ENCODE measurements at places on chromosomes 2 and 18. TPM values are rescaled to one million over a fixed set of nuclear protein-coding genes. Genes with fewer than 3 reads are reported as not detected.

Gene MAPRE3
- polyA plus RNA-seq: 26.7 TPM

Gene NHEJ1
- polyA plus RNA-seq: 8.1 TPM

Gene BCS1L
- polyA plus RNA-seq: 111 TPM

Gene ANO7
- 2.9 TPM for polyA plus RNA-seq

Gene IL1F10
- polyA plus RNA-seq: not detected

Gene CABYR
- polyA plus RNA-seq: 3.4 TPM

Gene CTAGE1
- not detected for polyA plus RNA-seq

GRCh38 chr2:130829015-130829414, 7.7 kb upstream of the ARHGEF4 start:
- no peaks in the 10 kb centered on the region for H3K36me3 ChIP-seq
- no peak overlapping the region for H3K27ac ChIP-seq
- no peaks in the 10 kb centered on the region for H3K27me3 ChIP-seq
- H3K4me1 ChIP-seq: no peaks in the 10 kb centered on the region
- no peak overlapping the region for H3K4me3 ChIP-seq

DNA sequence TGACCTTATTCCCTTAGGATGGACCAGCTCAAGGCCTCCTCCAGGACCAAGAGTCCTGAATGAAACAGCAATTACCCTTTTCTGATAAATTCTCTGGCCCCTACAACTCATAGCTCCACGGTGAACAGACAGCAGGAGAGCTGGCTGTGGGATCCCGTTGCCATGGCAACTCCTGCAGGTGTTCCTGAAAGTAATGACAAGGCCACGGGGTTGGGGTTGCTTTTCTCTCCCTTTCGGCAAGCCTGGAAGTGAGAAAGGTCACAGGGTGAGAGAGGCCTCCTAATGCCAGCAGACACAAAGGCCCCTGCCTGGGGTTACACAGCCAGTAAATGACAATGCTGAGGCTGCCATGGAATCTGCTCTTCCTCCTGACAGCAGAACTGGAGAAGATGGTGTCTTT, 403.0 kb downstream of the NBAS start:
- H3K4me1 ChIP-seq: no peaks in the 10 kb centered on the region
- H3K36me3 ChIP-seq: no peaks in the 10 kb centered on the region
- H3K4me3 ChIP-seq: no peak overlapping the region
- no peak overlapping the region for H3K27ac ChIP-seq
- H3K27me3 ChIP-seq: no peaks in the 10 kb centered on the region

DNA sequence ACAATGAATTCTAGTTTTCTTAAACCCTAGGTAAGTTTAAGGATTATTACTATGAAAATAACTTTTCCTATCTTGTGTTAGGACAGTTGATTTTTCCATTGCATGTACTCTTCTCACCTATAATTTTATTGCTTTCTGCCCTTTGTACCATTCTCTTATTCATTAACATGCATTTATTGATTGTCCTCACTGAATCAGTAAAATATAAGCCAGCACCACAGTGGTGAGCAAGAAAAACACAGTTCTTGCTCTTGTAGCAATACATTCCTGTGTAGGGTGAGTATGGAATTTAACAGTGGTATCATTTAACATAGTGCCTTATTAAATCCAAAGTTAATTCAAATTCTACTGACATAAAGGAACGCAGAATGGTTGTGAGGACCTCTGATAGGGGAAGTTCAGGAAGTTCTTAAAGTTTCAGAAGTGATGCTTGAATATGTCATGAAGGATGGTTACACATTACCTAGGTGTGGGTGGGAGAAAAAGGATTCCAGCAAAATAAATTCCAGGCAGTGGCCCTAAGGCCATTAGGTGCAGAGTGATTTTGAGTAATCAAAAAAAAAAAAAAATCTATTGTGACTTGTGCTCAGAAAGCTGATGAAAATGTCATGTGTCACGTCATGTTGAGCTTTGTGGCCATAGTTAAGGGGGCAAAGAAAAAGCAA, 104.7 kb upstream of the DSEL start:
- H3K36me3 ChIP-seq: no peaks in the 10 kb centered on the region
- no peak for DNase-seq

DNA sequence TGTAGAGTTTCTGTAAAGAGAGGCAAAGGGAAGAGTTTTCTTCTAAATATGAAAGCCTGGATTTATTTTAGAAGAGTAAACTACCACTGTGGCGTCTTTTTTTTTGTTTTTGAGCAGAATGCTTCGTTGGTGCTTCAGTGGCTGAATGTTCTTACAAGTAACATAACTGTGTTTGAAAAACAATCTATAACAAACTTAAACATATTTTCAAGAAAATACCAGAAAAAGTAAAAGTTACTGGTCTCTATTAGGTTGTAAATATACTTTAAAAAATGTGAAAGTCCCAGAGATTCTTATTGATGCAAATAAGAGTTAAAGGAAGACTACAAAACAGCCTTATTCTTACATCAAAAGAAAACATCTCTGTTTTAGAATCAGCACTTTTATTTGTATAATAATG, 76.2 kb downstream of the NEB start:
- H3K36me3 ChIP-seq: no peaks in the 10 kb centered on the region
- H3K4me1 ChIP-seq: no peaks in the 10 kb centered on the region
- H3K4me3 ChIP-seq: no peak overlapping the region
- no peak overlapping the region for H3K27ac ChIP-seq
- H3K27me3 ChIP-seq: no peaks in the 10 kb centered on the region
- no peak for DNase-seq

- no peak overlapping the region for H3K27ac ChIP-seq
- no peaks in the 10 kb centered on the region for H3K36me3 ChIP-seq
- no peaks in the 10 kb centered on the region for H3K27me3 ChIP-seq
- no peak overlapping the region for H3K4me3 ChIP-seq
- no peak for DNase-seq
- H3K4me1 ChIP-seq: no peaks in the 10 kb centered on the region
Measured at GRCh38 chr2:42868874-42869273, 76.5 kb upstream of the HAAO start.

DNA sequence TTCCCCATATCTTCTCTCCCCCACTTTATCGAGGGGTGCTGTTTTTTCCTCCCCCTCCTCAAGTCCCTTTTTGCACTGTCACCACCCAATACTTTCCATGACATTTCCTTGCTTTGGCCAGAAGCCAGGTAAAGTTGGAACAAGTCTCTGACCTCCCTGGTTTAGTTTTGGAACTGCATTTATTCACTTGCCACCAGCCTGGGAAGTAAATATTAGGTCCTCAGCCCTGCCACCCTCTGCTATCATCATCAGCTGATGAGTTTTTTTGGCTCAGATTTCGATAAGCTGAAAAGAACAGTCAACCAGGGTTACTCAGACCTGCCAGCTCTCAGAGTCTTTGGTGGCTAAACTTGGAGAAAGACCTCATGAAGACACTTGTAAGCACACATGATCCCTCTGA, 47.0 kb downstream of the DHRS9 start:
- H3K27ac ChIP-seq: no peak overlapping the region
- no peaks in the 10 kb centered on the region for H3K4me1 ChIP-seq
- no peaks in the 10 kb centered on the region for H3K36me3 ChIP-seq
- no peak for DNase-seq

DNA sequence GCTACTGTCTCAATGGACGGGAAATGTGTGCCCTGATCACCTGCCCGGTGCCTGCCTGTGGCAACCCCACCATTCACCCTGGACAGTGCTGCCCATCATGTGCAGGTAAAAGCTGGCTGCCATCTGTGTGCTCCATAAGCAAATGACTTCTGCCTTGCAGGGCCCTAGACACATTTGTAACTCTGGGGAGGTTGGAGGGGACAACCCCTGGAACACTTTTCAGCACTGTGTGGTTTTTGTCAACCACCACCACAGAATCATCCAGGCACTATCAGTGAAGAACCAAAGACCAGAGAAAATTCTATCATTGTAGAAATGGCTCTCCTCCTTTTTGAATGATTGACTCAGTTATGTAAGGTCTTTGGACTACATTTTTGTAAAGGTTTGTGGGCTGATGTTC, 84.3 kb downstream of the FEZ2 start:
- H3K4me3 ChIP-seq: no peak overlapping the region
- H3K36me3 ChIP-seq: peaks cover 16% of the 10 kb centered on the region
- no peaks in the 10 kb centered on the region for H3K27me3 ChIP-seq
- DNase-seq: no peak
- H3K27ac ChIP-seq: no peak overlapping the region

- H3K4me1 ChIP-seq: no peaks in the 10 kb centered on the region
- H3K27ac ChIP-seq: no peak overlapping the region
- H3K36me3 ChIP-seq: no peaks in the 10 kb centered on the region
- DNase-seq: no peak
Measured at GRCh38 chr2:37552339-37552738, 119.1 kb downstream of the CDC42EP3 start.

DNA sequence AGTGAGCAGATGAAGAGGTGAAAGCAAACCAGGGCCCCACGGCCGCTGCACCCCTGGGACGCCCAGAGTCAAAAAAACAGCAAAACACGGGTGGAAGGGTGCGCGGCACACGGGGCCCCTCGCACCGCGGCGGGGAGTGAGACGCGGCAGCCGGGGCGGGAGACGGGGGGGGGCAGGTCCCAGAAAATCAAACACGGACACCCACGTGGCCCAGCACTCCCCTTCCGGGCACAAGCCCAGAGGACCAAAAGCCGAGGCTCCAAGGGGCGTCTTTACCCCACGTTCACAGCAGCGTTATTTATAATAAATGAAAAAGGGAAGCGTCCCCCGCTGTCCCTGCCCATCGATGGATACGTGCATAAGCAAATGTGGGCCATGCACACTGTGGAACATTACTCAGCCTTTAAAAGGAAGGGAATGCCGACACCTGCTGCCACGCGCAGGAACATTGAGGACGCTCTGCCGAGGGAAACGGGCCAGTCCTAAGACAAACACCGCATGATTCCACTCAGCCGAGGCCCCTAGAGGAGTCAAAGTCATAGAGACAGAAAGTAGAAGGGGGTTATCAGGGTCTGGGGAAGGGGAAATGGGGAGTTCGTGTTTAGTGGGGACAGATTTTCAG, 677 bp upstream of the COPS9 start:
- no peak overlapping the region for H3K27ac ChIP-seq
- H3K4me1 ChIP-seq: no peaks in the 10 kb centered on the region
- peaks cover 3% of the 10 kb centered on the region for H3K36me3 ChIP-seq
- peak; percentile 39 for DNase-seq
- no peaks in the 10 kb centered on the region for H3K27me3 ChIP-seq

DNA sequence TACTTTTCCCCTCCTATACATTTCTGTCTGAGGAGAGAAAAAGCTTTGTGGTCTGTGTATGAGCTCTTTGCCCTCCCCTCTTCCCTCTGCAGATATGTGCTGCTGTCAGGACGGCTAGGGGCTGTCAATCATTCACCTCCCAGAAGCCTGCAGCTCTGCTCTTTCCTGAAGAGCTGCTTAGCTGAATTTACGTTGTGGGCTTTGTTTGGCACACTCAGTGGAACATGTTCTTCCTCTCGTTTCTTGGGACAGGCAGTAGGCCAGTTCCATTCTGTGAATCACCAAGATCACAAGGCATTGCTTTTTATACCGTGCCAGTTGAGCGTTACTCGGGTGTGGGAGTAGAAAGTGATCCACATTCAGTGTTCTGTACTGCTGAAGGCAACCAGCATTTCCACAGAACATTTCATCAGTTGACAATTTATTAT, 136.7 kb downstream of the LAMA3 start:
- no peaks in the 10 kb centered on the region for H3K36me3 ChIP-seq
- H3K27me3 ChIP-seq: no peaks in the 10 kb centered on the region
- peak overlapping the region; percentile 87 for H3K27ac ChIP-seq
- H3K4me3 ChIP-seq: no peak overlapping the region

All from aorta (tissue), 5 donors.